ENCODE measurements at places on chromosomes 12 and 14.

GRCh38 chr14:32571995-32572866, 243.1 kb downstream of the AKAP6 start:
- no peak for DNase-seq

- DNase-seq = no peak
These were observed 68.0 kb downstream of the SERPINA3 start for GRCh38 chr14:94679937-94680861.

DNA sequence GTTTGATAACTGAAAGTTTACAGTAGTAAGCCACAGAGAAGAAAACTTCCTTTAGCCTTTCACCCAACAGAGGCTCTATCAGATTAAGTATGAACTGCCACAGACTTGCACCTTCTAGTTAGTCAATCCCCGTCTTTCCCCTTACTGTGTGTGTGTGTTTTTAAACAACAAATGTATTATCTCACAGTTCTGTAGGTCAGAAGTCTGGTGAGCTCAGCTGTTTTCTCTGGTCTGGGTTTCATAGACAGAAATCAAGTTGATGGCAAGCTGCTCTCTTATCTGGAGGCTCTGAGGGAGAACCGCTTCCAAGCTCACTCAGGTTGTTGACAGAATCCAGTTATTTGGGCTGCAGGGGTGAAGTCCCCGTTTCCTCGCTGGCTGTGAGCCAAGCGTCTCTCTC, 320.5 kb downstream of the PRKD1 start:
- DNase-seq = no peak

DNA sequence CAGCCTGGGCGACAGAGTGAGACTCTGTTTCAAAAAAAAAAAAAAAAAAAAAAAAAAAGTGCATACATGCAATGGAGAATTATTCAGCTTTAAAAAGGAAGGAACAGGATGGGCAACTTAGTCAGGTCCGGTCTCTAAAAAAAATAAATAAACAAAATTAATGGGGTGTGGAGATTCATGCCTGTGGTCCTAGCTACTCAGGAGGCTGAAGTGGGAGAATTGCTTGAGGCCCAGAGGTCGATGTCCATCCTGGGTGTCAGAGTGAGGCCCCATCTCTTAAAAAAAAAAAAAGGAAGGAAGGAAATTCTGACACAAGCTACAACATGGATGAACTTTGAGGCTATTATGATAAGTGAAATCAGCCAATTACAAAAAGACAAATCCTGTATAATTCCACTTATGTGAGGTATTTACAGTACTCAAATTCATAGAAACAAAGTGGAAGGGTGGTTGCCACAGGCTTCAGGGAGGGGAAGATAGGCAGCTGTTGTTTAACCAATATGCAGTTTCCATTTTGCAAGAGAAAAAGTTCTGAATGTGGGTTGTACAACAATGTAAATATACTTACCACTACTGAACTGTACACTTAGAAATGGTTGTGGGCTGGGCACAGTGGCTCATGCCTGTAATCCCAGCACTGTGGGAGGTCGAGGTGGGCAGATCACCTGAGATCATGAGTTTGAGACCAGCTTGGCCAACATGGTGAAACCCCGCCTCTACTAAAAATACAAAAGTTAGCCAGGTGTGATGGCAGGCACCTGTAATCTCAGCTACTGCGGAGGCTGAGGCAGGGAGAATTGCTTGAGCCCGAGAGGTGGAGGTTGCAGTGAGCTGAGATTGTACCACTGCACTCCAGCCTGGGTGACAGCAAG, 12.3 kb upstream of the APOF start:
- no peak for DNase-seq

- DNase-seq = no peak
These were observed 91.7 kb upstream of the RASSF8 start for GRCh38 chr12:25866586-25867378.

DNA sequence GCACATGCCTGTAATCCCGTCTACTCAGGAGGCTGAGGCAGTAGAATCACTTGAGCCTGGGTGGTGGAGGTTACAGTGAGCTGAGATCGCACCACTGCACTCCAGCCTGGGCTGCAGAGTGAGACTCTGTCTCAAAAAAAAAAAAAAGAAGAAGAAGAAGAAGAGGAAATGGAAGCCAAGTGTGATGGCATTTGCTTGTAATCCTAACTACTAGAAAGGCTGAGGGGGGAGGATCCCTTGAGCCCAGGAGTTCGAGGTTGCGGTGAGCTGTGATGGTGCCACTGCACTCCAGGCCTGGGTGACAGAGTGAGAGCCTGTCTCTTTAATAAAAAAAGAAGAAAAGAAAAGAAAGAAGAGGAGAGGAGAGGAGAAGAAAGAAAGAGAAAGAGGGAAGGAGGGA, 52.1 kb downstream of the LGMN start:
- DNase-seq = no peak

- no peak for DNase-seq
These were observed 61.8 kb downstream of the GALNT16 start for GRCh38 chr14:69321601-69322330.

GRCh38 chr12:7150356-7150755, 20.2 kb downstream of the CLSTN3 start:
- no peak for DNase-seq

GRCh38 chr14:63523735-63524426, 19.3 kb downstream of the PPP2R5E start:
- DNase-seq = no peak

DNA sequence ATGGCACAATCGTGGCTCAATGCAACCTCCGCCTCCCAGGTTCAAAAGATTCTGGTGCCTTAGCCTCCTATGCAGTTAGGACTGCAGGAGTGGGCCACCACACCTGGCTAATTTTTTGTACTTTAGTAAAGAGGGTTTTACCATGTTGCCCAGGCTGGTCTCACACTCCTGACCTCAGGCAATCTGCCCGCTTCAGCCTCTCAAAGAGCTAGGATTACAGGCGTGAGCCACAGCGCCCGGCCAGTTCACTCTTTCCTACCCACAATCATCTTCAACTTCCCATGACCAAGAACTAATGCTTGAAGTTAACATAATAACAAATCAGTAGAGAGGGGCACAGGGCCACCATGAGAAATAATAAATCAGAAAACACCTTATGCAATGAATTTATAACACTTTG, 82.4 kb downstream of the HECTD1 start:
- no peak for DNase-seq

- no peak for DNase-seq
These were observed 32.9 kb downstream of the SOS2 start for GRCh38 chr14:50198499-50198898.

DNA sequence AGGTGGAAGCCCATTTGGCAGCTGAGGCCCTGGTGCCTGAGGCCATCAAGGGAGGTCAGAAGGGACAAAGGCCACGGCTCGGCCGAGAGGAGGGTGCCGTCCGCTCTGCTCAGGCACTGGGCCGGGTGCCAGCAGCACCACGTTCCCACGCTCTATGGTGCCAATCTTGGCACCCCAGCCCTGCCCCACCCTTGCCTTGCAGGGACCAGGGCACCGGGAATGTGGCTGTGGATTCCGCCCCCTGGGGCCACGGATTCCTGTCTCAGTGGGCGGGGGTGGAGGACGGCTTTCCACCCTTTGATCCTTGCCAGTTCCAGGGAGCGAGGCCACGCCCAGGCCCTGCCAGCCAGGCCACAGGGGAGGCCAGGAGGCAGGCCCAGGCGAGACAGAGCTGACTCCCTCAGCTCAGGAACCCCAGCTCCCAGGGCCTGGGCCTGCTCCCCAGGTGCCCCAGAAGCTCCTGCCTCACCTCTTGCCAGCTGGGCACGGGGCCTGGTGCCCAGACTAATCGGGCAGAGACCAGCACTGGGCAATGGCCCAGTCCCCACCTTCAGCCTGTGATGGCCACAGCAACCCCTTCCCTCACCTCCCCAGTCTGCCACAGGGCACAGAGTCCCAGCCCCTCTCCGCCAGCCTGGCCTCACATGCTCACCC, 26.4 kb upstream of the GPR132 start:
- no peak for DNase-seq

DNA sequence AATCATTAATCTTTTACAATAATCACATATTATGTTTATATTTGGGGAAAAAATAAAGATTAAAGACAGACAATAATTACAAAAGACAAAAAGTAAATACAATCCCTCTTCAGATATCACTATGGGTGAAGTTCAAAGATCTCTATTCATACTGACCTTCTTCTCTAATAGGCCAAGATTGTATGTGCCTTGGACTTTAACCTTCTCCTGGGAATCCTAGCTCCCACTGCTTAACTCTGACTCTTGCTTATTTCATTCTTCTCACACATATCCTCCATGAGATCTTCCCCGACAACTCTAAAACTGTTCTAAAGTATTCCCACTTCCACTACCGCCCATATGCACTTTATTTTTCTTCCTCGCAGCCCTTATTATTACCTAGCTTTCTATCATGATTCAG, 83.8 kb downstream of the EEA1 start:
- DNase-seq = no peak

GRCh38 chr14:31265701-31266398, 58.3 kb upstream of the HECTD1 start:
- DNase-seq = no peak

DNA sequence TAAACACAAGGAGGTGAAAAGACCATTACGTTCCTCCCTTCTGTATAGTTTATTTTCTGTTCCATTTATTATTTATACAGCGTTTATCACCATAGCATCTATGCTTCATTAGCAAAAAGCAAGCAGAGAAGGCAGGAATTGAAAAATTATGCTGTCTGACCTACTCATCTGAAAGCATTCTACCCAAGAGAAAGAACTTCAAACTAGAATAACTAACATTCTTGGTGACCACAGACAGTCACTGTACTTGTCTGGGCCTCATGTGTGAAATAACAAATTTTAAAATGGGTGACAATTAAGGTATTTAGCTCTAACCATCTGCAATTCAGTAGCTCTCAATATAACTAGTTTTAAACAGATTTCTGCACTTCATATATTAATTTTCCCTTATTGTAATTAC, 29.3 kb upstream of the PDE3A start:
- DNase-seq = no peak

- DNase-seq = no peak
These were observed 62.4 kb upstream of the PSMA6 start for GRCh38 chr14:35229792-35230089.

GRCh38 chr14:100488057-100488456, 99.2 kb downstream of the BEGAIN start:
- DNase-seq = no peak

- no peak for DNase-seq
These were observed 167.2 kb downstream of the GCH1 start for GRCh38 chr14:54735424-54735823.

DNA sequence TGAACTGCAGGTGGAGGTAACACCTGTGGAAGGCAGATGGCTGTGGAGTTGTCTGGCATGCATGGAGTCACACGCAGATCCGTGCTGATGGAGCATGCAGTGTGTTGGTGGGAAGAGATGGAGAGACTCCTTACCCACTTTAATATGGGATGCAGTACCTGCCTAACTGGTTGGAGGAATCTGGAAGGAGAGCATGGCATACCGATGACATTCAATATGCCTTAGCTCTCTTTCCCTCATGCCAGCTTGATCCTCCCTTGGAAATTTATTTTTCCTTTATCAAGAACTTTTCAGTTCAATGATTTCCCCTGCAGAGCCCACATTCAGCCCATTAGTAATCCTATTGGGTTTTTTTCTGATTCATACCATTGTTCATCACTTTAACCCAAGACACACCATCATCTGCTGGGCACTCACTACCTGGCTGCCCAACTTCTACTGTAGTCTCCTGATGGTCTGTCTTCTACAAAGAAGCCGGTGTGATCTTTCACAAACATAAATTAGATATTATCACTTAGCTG, 25.9 kb upstream of the NR2C1 start:
- DNase-seq = no peak

DNA sequence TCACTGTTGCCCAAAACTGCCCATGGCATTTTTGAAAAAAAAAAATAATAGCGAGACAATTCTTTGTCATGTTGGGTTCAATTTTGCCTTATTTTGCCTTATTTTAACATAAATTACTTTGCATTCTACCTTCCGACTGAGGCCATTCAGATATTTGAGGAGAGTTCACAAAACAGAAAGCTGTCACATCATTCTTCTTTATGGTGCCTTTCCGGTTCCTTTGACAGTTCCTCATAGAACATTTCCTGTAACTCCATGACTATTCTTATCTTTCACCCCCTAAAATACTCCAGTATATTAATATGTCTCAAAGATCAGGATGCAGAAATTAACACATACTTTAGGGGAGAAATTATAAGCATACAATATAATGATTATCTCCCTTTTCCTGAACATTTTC, 476.7 kb downstream of the NOVA1 start:
- no peak for DNase-seq

- no peak for DNase-seq
These were observed 39.9 kb downstream of the TBC1D30 start for GRCh38 chr12:64864319-64864718.

GRCh38 chr14:98244162-98244948, 1027.6 kb downstream of the BCL11B start:
- no peak for DNase-seq

Data from stimulated activated CD8-positive, alpha-beta memory T cell treated with anti-CD3 and anti-CD28 coated beads, Interleukin-7, amount 100 ng/mL, for 24 hours (primary cell).